G401 (cell line): ENCODE measurements at places on chromosomes 11 and 22. TPM values are rescaled to one million over a fixed set of nuclear protein-coding genes. Genes with fewer than 3 reads are reported as not detected.

The TSPAN18 gene
- total RNA-seq, result 11.6 and 13.3 TPM in 2 replicates

The DERL3 gene
- total RNA-seq, result not detected in 2 replicates

The LPXN gene
- total RNA-seq, result 0.78 and 1.5 TPM in 2 replicates

The OR4A16 gene
- not detected in 2 replicates for total RNA-seq

The RNH1 gene
- 164 and 168 TPM in 2 replicates for total RNA-seq

The TLCD5 gene
- total RNA-seq, result 12.5 and 14.8 TPM in 2 replicates

The RAG2 gene
- total RNA-seq, result not detected in 2 replicates

The YAP1 gene
- total RNA-seq, result 30.7 and 44.6 TPM in 2 replicates

The OR8G1 gene
- total RNA-seq, result not detected in 2 replicates

The TBX10 gene
- total RNA-seq, result not detected in 2 replicates

The ART1 gene
- not detected in 2 replicates for total RNA-seq

The CRYBA4 gene
- total RNA-seq, result not detected in 2 replicates

The CCDC87 gene
- 0.07 and 0.37 TPM in 2 replicates for total RNA-seq

The ACRV1 gene
- total RNA-seq, result not detected in 2 replicates

The HEPHL1 gene
- total RNA-seq, result not detected in 2 replicates

The RAB36 gene
- 1.5 and 3.3 TPM in 2 replicates for total RNA-seq
